ENCODE measurements at places on chromosomes 7 and 10. TPM values are rescaled to one million over a fixed set of nuclear protein-coding genes. Genes with fewer than 3 reads are reported as not detected.

The IRF5 gene
- total RNA-seq, result 34.7 TPM

The ZNF727 gene
- total RNA-seq, result 10.6 TPM

The HMX3 gene
- not detected for total RNA-seq

The SPDYE5 gene
- not detected for total RNA-seq

The FBXO24 gene
- total RNA-seq, result not detected

DNA sequence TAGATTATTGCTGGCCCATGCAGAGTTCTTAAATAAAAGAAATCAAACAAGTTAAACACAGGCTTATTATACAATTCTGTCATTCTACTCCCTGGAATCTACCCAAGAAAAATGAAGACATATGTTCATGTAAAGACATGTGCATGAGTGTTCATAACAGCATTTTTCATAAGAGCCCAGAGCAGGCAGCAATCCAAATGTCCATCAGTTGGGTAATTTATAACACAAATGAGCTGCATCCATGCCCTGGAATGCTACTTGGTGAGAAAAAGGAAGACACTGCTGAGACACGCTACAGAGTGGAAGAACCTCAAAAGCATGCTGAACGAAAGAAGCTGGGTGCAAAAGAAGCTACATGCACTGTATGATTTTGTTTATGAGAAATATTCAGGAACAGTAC, 342.6 kb downstream of the TCERG1L start:
- no peak for DNase-seq

DNA sequence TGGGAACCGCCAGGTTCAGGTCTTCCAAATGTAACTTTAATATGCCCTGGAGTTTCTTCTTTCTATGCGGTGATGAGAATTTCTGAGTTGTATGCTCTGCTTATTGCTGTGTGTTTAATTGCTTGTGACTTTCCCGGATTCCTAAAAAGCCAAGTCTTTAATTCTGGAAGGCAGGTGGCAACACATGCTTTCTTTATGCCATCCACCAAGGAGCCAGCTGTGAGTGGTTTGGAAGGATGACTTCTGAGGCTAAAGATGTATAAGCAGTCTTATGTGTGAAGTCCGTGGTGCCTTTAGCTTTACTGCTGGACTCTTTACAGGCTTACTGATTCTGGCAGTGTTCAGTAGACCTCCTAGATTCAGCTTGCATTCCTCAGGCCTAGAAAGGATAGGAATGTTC, 3.1 kb downstream of the SDK1 start:
- no peak for DNase-seq

- no peak for DNase-seq
Observed at GRCh38 chr7:17406738-17407137, 108.3 kb downstream of the AHR start.

DNA sequence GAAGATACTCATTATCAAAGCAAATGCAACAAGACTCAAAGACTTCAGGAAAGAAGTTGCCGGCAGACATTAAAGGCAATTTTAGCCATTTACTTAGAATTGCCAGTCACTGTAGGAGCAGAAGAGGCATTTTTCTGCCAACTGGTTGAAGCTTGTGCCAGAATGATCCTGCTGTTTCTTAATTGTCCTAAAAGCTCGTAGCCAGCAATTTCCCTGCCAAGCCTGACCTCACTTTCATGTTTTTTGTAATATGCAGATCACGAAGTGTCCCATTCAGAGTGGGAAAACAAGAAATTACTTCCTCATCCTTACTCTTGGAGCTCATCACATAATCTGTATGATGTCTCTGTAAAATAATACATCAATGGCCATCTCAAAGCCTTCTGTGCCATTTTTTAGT, 130.9 kb upstream of the ANKRD1 start:
- no peak for DNase-seq

- no peak for DNase-seq
Observed at GRCh38 chr7:148807436-148807835, 76.7 kb downstream of the EZH2 start.

Data from spleen (tissue), 13 donors.